Astrocyte of the spinal cord (primary cell): ENCODE measurements at places on chromosomes 5 and 9.

DNA sequence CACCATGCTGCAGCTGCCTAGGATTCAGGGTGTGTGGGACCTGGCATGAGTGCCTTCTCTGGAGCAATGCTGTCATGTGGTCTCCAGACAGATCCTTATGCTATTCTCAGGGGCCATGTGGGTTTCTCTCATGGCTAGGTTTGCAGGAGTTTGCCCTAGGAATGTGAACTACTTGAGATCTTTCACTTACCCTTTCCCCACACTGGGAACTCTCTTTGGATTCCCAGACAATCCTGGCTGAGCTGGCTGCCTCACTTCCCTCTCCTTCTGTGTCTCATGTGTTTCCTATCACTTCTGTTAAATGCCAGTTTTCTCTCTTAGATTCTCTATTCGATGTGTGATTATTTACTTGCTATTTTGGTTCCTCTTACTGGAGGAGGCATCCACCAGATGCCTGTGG, 270.2 kb upstream of the RASA1 start:
- DNase-seq: no peak

- DNase-seq: peak; percentile 83
These were observed 138.5 kb downstream of the TTLL11 start for GRCh38 chr9:121954477-121955140.

DNA sequence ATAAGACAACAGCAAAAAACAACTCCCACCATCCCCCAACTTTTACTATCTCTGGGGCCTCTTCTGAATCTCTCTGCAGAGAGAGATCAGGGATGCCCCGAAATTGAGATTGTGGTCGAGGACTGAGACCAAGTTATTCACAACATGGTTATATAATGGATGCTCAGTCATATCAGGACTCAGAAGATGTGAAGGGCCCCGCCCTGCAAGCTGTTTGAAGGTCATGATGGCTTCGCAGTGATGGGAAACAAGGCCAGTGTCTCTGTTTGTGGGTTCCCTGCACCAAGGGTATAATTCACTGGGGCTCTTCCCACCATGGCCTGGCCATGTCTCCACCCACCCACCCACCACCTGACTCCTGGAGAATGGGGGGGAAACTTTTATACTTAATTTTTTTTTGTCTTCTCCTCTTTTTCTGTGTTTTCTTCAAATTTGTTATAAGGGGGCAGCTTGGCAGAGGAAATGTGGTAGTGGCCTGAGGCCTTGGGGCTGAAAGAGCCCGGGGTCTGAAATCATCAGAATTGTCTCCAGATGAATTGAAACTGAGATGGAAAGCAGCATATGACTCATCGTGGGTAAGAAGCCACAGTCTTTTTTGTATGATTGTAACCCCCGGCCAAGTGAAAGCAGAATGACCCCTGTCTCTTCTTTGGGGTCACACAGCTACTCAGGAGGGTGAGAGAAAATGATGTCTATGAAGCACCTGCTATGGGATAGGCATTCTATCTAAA, 15.0 kb upstream of the TEX48 start:
- DNase-seq: peak; percentile 56

GRCh38 chr9:27369591-27369990, 72.6 kb upstream of the EQTN start:
- DNase-seq: no peak

- no peak for DNase-seq
These were observed 31.6 kb downstream of the SLC1A3 start for GRCh38 chr5:36638056-36638455.

DNA sequence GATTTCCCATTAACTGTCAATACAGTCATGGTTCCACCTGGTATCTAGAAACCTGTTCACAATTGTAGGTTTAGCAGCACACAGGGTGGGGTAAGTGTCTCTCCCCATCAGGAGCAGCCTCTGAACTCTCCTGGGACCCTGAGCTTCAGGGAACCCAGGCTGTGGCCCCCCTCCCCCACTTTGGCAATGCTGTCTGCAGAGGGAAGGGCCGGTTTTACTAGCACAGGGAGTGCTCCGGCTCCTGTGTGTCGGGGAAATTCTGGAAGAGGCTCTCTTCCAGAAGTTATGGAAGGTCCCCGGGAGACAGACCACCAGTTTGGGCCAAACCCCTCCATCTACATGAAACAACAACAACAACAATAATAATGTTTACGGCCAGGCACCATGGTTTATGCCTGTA, 9.9 kb downstream of the DAB2IP start:
- DNase-seq: no peak

- DNase-seq: no peak
These were observed 159.9 kb upstream of the RAI14 start for GRCh38 chr5:34496260-34496691.

DNA sequence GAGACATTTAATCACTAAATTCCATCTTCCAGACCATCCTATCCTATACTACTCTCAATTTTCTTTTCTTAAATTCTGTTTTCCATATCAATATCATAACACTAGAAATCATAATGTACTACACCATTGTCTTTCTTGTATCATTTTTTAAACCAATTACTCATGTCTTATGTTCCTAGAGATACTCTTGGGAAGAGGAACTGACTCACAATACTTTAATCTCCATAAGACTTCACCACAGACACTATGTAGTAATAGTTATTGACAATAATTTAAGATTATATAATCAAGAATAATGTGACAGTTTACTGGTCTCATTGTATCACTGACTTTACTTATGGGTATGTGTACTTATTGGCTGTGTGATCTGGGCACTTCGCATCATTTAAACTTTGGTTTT, 43.8 kb downstream of the PCDHGC5 start:
- DNase-seq: no peak
